Suprapubic skin (tissue), 4 donors: ENCODE measurements at places on chromosomes 13 and 19.

DNA sequence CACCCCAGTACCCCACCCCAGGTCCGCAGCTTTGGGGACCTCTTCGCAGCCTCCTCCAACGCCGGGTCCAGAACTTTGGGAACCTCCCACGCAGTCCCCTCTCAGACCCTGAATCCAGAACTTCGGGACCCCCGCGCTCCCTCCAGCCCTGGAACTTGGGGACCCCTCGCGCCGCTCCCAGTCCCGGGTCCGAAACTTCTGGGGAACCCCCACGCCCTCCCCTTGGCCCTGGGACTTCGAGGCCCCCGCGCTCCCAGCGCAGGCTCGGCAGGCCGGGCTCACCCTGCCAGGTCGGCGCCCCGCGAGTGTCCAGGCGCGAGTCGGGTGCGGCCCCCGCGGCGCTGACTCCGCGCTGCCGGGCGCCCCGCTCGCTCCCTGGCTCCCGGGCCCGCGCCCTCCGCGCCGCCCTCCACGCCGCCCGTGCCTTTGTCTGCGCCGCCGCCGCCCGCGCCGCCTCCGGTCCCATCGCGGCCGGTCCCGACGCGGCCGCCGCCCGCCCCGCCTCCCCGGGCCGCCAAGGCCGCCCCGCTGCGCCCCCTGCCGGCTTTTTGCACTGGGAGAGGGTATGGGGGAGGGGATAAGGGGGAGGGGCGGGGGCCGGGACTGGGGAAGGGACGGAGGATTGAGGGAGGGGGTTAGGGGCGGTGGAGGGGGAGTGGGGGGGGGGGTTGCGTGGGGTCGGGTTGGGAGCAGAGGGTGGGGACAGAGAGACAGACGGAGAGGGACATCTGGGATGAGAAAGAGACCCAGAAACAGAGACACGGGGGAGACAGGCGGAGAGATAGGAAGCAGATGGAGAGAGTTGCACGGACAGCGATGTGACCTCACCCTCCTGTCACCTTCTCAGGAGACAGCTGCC is at the start of gene HOMER3:
HOMER3 (minus strand) TSS at position 449 of the 859 bp plus-strand sequence. CDS start 2,235 bp downstream, outside the sequence.
- no peak for DNase-seq

- DNase-seq, result no peak
These were observed 1.2 kb downstream of the CNN2 start for GRCh38 chr19:1027650-1028061.

- no peak for DNase-seq
These were observed 668 bp downstream of the ZFR2 start for GRCh38 chr19:3867971-3868769.

DNA sequence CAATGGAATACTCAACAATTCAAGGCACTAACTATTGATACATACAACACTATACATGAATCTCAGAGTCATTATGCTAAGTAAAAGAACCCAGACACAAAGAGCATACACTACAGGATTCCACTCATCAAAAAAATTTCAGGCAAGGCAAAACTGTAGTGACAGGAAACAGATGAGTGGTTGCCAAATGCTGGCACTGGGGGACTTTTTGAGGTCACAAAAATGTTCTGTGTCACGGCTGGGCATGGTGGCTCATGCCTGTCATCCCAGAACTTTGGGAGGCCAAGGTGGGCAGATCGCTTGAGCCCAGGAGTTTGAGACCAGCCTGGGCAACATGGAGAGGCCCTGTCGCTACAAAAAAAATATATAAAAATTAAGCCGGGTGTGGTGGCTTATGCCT is 129.4 kb downstream of the KL start:
- DNase-seq, result no peak

GRCh38 chr19:48683349-48683748 is 10.5 kb upstream of the NTN5 start:
- DNase-seq, result no peak

GRCh38 chr13:70391678-70392077 is 283.4 kb upstream of the KLHL1 start:
- no peak for DNase-seq

DNA sequence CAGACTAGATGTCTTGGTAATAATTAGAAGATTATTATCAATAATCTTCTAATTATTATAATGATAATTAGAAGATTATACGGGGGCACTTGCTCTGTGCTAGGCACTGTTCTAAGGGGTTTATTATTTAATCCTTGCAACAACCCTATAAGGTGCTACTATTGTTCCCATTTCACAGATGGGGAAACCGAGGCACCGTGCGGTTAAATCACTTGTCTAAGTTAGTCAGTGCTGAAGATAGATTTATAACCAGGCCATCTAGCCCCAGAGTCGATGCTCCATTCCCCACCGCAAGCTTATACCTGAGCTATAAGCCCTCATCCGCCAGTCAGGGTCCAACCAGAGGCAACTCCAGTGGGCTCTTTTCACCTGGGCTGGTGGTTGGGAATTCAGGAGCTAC is 2.0 kb upstream of the ACP7 start:
- no peak for DNase-seq

DNA sequence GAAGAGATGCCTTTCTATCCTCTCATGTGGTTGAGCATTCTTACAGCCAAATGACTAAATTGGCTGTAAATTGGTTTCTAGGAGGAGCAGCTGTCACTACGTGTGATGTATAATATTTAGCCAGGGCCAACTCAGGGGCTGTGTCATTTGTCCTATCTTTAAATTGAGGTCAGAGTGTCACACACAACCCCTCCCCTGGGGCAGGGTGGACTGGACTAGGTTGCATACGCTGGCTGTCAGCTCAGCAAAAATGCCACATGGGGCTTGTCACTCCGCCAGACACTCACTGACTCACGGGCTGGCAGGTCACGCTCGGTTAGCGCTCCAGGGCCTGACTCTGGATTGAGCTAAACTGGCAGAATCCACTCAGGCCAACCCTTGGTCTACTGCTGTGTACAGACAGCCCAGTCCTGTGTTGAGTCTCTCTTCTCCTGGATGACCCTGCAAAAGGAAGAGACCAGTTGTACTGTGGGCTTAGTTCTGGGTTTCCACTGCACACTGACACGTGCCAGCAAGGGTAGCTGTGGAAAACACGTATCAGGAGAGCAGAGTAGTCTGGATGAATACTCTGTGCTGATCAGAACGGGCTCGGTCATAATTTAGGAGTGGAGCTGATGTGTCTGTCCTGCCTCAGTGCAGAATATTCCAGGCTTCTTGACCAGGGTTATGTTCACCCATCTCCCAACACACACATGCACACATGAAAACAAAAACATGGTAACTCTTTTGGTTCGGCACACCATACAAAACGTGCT is 29.1 kb downstream of the SHISA2 start:
- peak; percentile 88 for DNase-seq

- no peak for DNase-seq
These were observed 10.4 kb downstream of the SMARCA4 start for GRCh38 chr19:10971107-10971726.

DNA sequence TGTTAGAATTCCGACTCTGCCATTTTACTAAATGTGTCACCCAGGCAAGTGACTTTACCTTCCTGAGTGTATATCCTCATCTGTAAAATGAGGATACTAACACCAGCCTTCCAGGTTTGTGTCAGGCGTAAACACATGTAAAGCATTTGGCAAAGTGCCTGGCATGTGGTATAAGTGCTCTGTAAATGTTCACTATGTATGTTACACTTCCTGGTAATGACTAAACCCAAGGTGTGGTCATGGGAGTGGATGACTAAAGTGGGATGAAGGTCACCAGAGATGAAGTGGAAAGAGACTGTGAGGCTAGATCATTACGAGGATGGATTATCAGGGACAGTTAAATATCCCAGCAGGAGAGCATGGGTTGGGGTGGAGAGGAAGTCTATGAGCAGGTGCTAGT is 25.6 kb downstream of the DEDD2 start:
- no peak for DNase-seq

GRCh38 chr19:19155495-19156219 is 14.4 kb downstream of the MEF2B start:
- DNase-seq, result no peak

DNA sequence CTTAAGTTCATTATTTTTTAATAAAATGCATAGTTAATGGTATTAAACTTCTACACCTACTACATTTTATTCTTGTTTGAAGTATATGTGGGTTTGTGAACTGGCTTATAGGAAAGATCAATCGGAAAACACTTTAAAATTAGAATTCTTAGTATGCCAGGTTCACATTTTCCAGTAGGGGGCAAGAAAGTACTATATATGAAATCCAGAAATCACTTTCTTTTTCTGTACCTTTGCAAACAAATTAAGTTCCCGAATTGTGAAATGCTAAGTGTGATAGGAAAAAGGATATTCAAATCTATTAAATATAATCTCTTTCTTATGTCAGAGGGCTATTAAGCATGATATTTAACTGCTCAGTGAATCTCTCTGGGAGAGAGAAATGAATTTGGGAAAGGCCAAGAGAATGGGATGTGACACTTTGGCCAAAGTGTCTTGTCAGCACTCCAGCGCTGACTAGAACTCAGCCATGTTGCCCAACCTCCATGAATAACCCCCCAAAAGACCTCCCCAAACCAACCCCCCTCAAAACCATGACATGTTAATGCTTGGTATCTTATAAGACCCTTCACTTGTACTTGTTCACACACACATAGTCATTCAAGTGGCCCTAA is 122.6 kb upstream of the SLC10A2 start:
- no peak for DNase-seq

GRCh38 chr19:37867831-37868230 is 38.6 kb downstream of the WDR87 start:
- DNase-seq, result no peak

DNA sequence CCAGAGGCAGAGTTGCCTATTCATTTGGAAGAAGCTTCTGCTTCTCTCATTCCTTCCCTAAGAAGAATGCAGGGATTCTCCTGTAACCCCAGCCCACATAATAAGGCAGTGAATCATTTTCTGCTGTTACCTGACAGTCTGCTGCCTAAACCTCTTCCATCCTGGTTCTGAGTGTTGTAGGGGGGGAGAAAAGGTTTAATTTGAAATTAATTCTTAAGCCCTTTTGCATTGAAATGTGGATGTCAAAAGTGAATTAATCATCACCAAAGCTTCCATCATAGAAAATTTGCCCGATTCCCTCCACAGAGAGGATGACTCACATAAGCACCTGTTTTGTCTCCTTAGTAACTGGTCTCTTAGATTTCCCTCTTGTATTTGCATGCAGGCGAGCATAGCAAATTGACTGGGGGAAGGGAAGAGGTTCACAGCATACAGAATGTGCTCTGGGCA is 146.7 kb upstream of the FNDC3A start:
- no peak for DNase-seq

GRCh38 chr13:52711286-52711685 is 28.3 kb downstream of the CNMD start:
- no peak for DNase-seq

DNA sequence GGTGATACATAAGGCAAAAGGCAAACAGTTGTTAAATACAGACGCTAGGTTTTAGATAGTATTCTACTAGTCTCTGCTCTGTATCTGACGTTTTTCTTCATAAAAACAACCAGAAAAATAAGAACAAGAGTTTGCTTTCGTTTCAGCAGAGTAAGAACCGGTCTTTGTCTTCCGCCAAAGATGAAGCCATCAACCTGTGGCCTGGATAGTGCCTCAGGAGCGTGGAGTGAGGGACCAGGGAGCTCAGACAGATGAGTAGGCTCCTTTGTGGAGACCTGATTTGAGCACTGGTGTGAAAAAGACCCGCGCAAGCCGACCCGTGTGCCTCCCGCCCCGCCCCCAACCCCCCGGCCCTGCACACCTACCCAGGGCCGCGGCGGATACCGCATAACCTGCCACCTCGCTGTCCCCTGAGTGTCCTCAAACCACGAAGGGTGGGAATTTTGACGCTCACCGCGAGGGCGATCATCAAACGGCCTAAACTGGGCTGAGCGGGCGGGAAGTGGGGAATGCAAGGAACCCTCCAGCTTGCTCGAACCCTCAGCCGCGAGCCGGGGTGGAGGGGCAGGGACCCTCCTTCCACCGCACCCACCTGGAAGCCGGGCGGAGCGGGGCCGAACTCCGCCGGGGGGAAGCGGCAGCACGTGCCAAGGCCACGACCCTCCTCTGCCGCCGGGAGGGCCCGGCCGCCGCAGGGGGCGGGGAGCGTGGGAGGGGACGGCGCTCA is 866 bp upstream of the LMO7 start:
- DNase-seq, result no peak

DNA sequence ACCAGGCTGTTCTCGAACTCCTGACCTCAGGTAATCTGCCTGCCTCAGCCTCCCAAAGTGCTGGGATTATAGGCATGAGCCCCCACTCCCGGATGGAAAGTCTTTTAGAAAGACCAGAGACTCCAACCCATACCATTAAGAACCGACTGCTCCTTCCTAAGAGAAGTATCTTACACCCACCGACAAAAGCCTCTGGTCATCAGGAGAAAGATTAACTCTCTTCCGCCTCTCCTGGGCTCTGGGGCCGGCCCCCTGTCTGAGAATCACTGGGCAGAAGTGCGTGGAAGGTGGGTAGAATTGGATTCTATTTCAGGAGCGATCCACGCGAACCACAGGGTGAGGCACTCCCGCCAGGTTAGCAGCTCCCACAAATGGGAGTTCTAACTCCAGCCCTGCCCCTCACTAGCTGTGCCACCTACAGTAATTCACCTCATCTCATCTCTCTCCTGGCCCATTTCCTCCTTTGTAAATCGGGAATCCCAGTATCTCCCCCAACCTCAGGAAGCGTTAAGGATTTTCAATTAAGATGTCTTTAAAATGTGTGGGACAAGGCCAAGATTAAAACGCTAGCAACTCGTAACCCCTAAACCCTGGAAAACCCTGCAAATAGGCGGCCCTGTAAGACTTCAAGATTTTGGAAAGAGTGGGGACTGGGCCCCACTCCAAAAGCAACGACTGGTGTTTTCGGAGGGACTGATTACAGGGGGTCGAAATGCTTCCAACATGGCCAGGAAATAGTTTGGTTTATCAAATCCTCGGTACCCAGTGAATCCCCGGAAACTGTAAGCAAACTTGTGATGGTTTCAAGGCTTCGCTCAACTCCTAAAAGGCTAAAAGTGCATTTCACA is 1.3 kb downstream of the HNRNPL start:
- no peak for DNase-seq

GRCh38 chr19:6002591-6002990 is 24.7 kb upstream of the RANBP3 start:
- no peak for DNase-seq

GRCh38 chr19:28705008-28705407 is 507.9 kb downstream of the UQCRFS1 start:
- DNase-seq, result no peak

DNA sequence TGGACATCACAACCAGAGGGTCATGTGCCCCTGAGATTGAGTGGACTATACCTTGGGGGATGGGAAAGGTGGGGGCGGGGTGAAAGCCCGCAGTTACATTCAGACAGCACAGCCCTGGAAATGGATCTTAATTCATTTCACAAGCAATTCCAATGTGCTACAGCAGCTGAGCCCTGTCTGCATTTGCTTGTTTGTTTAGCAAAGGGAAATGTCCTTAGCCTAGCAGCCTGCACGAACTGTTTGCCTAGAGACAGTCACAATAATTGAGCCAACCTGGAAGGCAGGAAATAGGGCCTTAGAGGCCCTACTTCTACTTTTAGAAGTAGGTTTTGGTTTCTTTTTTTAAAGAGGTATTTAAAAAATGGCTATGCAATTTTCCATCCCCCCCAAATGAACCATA is 177.3 kb upstream of the KL start:
- no peak for DNase-seq

- DNase-seq, result no peak
These were observed 69.8 kb upstream of the SCEL start for GRCh38 chr13:77465603-77466195.

- no peak for DNase-seq
These were observed 60.3 kb downstream of the MIPEP start for GRCh38 chr13:23828866-23829265.

GRCh38 chr13:93420887-93421286 is 194.3 kb downstream of the GPC6 start:
- DNase-seq, result no peak

- DNase-seq, result no peak
These were observed 302.6 kb downstream of the SPRY2 start for GRCh38 chr13:80038371-80038770.

GRCh38 chr13:73938372-73939070 is 195.7 kb downstream of the KLF12 start:
- no peak for DNase-seq
